Aorta (tissue), 5 donors: ENCODE measurements at places on chromosomes 4 and X. TPM values are rescaled to one million over a fixed set of nuclear protein-coding genes. Genes with fewer than 3 reads are reported as not detected.

DNA sequence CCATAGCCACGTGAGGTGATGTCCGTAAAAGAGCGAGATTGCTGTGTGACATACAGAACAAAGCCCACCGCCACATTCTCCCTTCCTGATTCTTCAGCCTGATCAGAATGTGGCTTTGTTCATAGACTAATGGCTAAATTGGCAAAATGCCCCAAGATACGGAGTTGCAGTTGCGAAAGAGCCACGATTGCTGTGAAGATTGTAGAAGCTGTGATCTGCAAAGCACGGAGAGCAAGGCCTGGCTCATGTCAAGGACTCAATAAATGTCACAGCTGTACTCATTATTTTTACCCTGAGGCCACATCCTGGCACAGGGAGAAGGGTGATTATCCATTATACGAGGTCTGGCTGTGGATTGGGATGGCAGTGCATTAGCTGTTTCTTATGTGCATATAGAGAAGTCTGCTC lies 34.2 kb downstream of the ARSD start:
- no peak for DNase-seq

- DNase-seq: no peak
Measured at GRCh38 chrX:9907645-9908387, 59.3 kb upstream of the CLDN34 start.

- no peak for DNase-seq
Measured at GRCh38 chr4:186787536-186787935, 63.9 kb upstream of the FAT1 start.

DNA sequence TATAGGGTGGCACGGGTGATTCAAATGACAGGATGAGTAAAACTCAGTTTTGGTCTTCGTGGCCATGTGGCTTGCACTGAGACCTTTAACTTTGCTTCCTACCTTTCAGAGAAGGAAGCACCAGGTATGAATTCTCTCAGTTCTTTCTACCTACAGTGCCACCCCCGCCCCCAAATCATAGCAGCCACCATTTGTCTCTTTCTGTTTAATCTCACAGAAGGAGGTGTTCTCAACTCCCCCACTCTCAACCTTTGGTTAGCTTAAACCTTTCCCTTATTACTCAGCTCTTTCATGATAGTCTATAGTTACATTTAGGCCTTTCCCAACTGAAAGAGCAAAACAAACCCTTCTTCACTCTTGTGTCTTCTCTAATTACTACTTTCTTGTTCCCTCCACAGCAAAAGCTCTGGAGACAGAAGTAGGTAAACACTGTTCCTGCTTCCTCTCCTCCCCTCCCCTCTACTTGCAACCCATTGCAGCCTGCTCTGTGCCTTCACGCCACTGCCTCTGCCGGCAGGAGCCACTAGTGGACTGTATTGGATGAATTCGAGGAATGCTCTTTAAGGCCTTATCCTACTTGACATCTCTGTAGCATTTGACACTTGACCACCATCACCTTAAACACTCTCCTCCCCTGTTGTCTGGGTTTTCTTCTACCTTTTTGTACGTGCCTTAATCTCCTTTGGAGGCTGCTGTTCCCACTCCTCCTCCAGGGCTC lies 123.7 kb downstream of the AFF1 start:
- DNase-seq: no peak

DNA sequence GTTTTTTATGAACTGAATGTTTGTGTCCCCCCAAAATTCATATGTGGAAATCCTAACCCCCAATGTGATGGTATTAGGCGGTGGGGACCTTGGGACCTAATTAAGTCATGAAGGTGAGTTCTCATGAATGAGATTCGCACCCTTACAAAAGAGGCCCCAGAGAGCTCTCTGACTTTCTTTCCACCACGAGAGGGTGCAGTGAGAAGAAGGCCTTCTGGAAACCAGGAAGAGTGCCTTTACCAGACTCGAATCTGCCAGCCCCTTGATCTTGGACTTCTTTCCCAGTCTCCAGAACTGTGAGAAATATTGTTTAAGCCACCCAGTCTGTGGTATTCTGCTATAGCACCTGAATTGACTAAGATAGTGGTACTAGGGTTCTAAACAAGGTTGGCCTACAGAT lies 40.8 kb downstream of the STK26 start:
- DNase-seq: no peak

DNA sequence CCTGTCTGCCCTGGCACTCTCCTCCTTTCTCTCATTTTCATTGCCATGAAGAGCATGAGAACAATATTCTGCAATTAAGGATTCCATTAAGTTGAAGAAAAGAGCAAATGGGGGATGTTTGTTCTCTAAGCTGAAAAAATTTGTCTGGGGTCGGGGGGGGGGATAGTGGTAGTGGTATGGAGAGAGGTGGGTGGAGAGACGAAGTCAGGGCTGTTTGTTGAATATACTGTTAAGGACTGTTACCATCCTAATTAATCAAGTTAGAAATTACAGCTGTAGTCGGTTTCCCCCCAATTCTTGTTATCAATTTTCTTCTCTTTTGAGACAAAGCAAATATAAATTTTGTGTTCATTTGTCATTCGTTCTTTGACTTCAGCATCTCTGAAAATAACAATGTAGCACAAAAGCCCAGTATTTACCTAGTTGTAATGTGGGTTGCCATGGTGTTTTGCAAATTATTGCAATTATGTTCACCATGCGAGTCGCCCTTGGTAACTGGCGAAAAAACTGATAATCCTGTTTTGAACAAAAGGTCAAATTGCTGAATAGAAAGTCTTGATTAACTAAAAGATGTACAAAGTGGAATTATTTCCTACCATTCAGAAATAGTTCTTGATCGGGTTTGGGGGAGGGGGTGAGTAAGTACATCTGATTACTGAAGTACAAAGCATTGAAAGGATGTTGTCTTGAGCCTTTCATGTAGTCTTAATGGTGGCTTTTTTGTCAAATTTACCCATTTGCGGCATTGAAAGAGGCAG lies 139.1 kb downstream of the ARX start:
- DNase-seq: no peak

GRCh38 chr4:4387531-4388310 lies 819 bp downstream of the NSG1 start:
- DNase-seq: no peak

GRCh38 chrX:68079961-68080360 lies 353.3 kb downstream of the OPHN1 start:
- DNase-seq: no peak

GRCh38 chr4:182324282-182324681 lies 81.1 kb downstream of the TENM3 start:
- no peak for DNase-seq

DNA sequence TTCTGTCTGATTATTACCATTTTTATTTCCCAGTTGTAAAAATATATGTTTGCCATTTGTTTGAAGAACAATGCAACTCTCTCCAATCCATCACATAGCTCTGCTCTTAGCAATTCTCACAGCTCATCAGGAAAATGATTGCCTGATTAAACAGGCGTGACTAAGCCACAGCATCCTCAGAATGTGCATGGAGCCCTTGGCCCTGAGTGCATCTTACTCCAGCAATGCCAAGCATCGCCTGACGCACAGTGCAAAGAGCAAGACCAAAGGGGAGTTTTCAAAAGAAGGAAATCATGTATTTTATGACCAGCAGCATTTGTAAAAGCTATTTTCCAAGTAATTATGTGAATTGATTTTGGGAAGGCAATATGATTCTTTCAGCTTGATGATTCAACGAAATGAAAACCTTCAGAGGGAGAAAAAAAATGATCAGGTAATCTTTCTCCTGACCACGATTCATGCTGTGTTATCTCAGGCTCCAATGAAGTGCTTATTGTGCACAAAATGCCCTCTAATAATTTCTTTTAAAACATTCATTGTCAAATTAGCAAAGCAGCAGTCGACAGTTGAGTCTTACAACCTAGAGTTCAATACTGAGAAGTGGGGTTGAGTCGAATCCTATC lies 138.0 kb upstream of the FAM9B start:
- no peak for DNase-seq

GRCh38 chr4:40507977-40508376 lies 121.7 kb downstream of the RBM47 start:
- DNase-seq: no peak

- DNase-seq: no peak
Measured at GRCh38 chr4:158739600-158739999, 16.4 kb upstream of the PPID start.

DNA sequence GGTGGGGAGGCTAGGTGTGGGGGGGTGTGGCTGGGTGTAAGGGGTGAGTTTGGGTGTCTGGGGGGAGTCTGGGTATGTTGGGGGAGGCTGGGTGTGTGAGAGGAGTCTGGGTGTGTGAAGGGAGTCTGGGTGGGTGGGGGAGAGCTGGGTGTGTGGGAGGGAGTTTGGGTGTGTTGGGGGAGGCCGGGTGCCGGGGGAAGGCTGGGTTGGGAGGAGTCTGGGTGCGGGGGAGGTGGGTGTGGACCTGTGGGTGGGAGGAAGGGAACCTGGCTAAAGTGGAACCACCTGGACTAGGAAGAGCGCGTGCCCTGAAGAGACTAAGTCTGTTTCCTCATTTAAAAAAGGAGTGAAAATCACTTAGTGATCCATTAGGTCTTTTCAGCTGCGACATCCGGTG lies 18.3 kb downstream of the SPON2 start:
- DNase-seq: peak; percentile 74

DNA sequence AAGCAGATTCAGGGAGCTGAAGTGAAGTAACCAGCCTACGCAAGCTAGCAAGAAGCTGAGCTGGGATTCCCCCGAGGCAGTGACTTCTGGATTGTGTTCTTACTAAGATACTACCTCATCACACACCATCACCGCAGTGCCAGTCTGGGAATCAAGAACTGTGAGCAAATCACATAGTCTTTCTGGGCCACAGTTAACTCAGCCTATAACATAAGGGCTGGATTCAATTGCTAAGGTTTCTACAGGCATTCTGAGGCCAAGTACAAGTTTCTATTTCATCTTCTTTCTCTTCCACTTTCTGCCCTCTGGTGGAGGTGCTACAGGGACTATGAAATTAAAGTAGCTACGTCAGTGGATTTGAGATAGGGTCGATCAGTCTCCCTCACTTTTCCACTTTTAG lies 1.4 kb upstream of the CORIN start:
- DNase-seq: no peak

- no peak for DNase-seq
Measured at GRCh38 chr4:4606321-4606720, 64.5 kb upstream of the STX18 start.

DNA sequence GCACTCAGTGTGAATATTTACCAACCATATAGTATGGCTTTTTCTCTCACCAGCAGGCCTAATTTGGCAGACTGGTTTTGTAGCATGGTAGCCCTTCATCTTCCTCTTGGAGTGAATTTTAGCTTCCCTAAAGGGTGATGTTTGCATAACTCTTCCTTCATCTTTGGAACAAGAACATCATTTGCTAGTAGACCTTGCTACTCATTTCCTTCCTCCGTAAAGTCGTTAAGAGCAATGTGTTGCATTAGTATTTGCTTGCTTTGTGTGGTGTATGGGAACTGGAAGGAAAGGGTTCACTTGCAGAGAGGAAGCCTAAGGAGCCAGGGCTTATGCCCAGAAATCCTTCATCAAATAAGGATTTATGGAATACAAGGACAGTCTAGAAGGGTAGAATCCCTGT lies 50.2 kb upstream of the PGRMC2 start:
- DNase-seq: no peak

DNA sequence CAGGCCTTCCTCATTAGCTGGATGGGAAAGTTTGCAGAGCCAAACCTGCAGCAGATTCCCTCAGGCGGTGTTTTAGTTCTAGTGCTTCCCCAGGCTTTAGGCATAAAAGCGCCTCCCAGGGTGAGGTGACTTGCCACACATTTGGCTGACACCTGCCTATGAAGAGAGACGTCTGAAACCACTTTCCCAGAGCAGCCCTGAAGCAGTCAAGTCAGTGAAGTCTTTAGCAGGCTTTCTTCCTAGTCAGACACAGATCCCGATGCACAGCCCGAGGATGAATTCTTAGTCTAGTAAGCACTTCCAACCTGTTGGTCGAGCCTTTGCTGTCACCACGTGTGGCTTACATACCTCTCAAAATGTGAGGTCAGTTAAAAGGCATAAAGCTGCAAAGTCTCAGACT lies 484.1 kb downstream of the SMARCA1 start:
- no peak for DNase-seq

DNA sequence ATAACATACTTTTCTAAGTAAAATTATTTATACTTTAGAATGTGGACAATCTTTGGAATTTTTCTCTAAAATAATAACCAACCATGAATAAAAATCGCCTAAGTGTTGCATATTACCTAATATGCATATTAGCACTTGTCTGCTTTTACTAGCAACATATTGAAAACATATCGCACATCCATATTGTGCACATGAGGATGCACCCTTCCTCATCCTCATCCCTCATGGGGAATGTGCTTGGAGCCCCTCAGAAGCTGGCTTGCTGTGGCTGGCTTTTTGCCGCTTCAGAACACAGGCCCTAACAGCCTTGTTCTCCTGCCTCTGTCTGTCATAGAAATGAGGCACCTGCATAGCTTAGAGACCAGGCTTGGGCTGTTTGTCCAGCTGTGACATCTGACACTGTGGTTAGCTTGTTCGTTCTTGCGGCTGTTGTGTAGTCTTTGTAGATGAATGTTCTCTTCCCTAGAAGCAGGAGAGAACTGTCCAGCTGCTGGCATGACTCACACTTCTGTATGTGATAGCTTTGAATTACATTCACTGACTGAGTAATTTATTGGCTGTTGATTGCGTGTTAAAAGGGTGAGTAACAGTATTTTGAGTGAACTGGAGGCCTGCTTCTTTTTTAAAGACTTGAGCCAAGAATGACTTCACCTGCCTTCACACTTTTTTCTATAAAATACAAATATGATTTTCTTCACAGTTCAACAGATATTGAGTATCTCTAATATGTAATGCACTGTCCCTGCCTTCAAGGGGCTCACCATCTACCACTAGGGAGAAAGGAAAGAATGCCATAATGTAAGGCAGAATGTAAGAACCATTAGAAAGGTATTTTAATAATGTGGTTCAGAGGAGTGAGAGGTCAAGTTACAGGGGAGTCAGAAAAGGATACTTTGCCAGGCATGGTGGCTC lies 81.9 kb downstream of the HMGB2 start:
- peak; percentile 77 for DNase-seq

- no peak for DNase-seq
Measured at GRCh38 chr4:148676344-148676743, 234.1 kb upstream of the NR3C2 start.

GRCh38 chrX:155514225-155514624 lies 55.8 kb upstream of the F8A3 start:
- no peak for DNase-seq

DNA sequence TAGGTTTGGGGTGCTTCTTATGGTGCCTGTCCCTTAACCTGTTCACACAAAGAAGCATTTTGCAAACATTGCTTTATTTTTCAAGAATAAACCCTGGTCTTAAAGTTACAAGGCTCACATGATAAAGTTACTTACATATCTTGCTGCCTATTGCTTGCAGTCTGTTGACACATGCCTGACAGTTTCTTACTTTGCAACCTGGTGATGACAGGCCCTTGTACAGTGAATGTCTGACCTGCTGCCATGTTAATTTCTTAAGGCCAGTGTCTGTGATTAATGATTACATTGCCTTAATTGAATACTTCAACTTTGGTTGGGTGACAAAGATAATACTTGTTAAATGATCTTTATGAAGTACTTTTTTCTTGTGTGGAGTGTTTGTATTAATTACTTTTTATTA lies 49.9 kb downstream of the FIP1L1 start:
- DNase-seq: no peak

Gene ARX
- not detected for total RNA-seq

Gene WNK3
- total RNA-seq: 3.3 TPM

Gene MAGEA10
- not detected for total RNA-seq

Gene ARSD
- total RNA-seq: 23.3 TPM

Gene APLN
- 24.0 TPM for total RNA-seq

Gene RAPGEF2
- total RNA-seq: 51.3 TPM

Gene ARSH
- not detected for total RNA-seq

Gene FGFR3
- total RNA-seq: 4.0 TPM

Gene PAK3
- total RNA-seq: 24.5 TPM

Gene MFAP3L
- total RNA-seq: 10.1 TPM
